ENCODE measurements at places on chromosomes 1 and 21.

DNA sequence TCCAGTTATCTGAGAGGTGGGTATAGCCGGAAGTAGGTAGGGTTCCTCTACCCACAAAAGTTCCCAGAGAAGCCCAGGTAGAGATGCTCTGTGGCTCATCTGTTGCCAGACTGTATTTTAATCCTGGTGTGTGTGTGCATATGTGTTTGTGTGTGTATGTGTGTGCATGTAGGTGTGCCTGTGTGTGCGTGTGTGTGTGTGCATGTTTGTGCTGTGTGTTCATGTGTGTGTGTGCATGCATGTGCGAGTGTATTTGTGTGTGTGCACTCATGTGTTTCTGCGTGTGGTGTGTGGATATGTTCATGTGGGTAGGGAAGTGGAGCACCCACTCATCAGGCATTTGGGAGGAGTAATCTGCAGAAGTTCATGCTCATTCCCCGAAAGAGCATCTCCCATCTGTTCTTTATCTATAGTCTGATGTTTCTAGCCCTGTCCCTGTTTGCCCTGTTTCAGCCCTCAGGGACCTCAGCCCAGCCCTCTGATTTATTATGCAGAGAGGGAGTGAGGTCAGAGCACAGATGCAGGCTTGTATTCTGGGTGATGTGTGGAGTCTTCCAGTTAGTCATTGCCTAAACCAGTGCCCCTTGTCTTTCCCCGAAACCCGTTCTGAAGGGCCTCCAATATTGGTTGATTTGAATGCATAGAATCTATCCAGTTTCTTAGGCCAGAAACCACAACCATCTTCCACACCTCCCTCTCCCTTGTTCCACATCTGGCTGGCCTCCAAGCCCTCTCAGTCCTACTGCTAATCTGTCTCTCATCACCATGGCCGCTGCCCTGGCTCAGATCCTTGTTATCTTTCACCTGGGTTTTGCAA is 69.1 kb downstream of the DISC1 start:
- no peak for DNase-seq

GRCh38 chr21:38244885-38245869 is 11.6 kb upstream of the KCNJ15 start:
- peak; percentile 28 for DNase-seq

DNA sequence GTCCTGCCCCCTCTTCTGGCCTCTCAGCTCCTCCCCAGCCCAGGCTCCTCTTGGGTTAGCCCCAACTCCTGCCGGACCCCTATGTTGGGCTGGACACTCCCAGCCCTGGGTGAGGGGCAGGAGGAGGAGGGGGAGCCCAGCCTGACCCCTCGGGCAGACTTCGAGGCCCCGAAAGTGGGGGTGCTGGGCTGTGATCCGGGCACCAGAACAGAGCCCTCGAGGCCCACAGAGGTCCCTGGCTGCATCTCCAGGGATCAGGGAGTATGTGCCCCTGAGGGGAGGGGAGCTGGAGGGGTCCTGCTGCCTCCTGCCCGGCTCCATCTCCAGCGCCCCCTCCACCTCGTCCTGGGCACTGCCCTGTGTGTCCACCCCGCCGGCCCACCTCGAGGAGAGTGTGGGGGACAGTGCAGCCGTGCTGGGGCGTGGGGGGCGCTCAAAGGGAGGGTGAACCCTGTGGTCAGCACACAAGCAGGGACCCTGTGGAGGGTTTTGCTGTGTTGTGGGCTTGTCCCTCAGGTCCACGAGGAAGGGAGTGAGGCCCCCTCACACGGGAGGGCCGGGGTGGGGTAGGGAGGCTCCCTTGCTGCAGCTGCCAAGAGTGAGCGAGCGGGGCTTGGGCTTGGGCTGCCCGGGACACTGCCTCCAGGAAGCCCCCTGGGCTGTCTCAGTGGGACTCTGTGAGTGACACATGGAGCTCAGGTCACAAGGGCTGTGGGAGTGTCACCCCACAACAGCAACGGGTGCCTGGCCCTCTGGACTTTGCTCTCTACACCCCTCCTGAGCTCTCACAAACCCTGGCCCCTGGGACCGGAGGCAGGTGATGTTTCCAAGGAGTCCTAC is 54.4 kb downstream of the COL18A1 start:
- no peak for DNase-seq

DNA sequence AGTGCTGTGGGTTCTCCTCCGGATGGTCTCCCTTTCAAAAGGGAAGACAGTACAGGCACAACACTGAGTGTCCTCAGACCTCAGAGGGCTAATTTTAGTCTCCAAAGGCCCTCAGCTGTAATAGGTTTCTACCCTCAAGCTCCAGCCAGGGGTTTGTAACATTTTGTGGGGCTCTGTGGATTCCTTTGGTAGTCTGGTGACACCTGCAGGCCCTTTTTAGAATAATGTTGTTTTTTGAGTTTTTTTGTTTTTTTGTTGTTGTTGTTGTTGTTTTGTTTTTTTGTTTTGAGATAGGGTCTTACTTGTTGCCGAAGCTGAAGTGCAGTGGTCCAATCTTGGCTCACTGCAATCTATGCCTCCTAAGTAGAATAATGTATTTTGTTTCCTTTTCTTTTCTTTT is 15.0 kb upstream of the TMEM201 start:
- DNase-seq: no peak

DNA sequence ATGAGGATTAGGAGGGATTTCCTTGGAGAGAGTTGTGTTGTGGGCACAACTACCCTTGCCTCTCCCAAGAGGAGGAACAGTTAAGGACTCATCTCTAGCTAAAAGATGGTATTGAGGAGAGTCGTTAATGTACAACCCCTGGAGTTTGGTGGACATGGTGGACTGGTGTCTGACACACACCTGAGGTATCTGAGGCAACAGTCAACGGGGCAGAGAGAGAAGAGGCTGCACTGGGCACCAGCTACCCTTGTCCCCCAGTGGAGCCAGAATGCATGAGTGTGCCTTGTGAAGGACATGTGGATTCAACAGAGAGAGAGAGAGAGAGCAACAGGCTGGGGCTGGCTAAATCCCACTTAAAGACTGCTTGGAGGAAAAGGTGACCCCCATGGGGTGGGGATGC is 13.0 kb downstream of the RAB7B start:
- DNase-seq: no peak

DNA sequence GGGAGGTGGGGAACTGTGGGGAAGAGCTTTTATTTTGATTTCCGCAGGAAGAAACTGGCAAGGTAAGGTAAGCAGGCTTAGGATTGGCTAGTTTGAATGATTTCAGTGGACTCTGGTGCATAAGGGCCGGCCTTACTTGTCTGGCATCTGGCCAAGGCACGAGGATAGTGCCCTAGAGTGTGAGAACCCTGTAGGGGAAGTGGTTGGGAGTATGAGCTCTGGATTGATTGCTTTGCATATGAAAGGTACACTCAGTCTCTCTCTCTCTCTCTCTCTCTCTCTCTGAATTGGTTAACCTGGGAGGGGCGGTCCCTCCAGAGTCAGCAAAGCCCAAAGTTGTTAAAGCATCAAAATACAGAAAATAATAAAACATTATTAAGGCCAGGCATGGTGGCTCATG is 463.0 kb downstream of the SIPA1L2 start:
- DNase-seq: no peak

GRCh38 chr1:33382661-33383415 is 48.1 kb downstream of the PHC2 start:
- DNase-seq: no peak

- no peak for DNase-seq
These were observed 604.6 kb downstream of the LRRIQ3 start for GRCh38 chr1:73593364-73593763.

DNA sequence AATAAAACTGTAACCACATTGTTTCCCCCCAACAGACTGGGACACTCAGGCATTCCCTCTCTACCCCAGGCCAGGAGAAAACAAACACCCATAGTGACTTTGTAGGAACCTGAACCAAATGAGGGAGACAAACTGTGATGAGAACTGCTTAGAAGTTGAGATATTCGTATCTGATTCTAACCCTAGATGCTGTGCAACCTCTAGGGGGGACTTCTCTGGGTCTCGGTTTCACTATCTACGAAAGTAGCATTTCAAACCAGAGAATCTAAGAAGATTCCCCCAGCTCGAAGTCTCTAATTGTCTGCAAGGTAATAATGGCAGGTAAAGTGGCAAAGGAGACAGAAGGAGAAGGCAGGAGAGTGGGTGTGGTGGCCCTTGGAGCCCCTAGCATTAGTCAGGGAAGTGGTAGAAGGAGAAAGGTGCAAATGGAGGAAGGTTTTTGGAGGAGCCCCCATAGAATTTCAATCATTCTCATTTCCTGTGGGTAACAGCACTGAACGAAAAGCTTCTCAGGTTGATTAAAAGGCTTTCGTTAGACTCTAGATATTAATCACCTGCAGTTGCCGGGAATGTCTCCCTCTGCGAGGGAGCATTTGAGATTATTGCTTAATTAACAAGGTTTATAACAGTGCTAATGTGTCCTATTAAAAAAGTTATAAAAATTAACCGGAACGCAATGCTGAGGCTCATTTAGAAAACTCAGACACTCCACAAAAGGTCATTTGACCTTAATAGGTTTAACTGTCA is 46.4 kb downstream of the BEND5 start:
- DNase-seq: no peak

DNA sequence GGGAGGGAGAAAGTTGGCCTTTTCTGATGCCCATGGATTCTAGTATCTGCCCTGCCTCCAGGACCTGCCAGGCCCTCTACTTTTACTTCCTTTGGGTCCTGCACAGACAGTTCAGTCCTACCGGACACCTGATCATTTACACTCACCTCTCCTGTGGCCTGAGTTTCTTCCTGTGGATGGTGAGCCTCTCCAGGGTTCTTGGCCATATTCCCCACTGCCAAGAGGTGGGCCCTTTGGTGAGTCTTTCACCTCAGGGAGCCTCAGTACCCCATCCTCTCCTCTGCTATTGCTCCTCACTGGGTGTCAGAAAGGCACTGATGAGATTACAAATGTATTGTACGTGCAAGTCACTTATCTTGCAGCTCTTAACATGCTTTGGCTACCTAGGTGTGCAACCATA is 81.4 kb upstream of the ETV3 start:
- no peak for DNase-seq

DNA sequence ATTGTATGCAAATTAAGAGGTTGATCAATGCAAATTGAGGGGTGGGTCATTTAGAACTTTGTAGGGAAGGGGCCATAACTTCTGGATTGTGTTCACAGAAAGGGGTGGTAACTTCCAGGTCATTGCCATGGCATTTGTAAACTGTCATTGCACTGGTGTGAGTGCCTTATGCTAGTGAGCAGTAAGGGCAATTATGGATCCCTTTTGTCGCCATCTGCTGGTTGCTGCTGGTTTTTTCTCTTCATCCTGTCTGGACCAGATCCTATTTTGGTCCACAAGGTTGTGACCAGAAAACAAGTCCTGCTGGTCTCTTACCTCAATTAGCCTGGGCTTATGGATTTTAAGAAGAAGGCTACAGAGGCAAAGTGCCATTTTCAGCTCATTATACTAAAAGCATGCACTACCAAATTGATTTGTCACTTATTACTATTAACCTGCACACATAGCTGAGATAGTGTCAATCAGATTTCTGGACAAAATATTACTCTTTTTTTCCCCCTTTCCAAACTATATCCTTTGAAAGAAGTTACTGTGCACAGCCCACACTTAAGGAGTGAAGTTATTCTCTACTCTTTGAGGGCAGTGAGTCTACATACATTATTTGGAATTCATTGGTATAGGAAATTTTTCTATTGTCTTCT is 196.2 kb downstream of the ZC3H11B start:
- DNase-seq: no peak

- DNase-seq: no peak
These were observed 7.9 kb downstream of the KIF17 start for GRCh38 chr1:20709868-20710267.

GRCh38 chr1:50109647-50110075 is 941 bp downstream of the ELAVL4 start:
- DNase-seq: no peak

GRCh38 chr1:30005972-30006619 is 717.3 kb downstream of the MATN1 start:
- DNase-seq: no peak

DNA sequence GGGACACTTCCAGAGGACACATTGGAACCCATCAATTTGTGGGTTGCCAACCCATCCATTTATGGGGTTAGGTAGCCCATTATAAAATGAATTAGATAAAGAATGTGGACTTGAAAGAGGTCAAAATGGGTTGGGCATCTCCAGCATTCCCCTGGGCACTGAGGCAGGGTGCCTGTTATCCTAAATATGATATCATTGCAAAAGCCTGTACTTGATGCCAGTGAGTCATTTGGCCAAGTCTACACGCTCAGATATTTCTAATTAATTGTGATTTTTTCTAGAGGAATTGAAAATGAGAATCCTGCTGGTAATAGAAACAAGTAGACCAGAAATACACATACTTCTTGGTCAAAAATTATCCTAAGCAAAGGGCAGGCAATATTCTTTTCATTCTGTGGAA is 21.9 kb upstream of the NBL1 start:
- no peak for DNase-seq

- DNase-seq: no peak
These were observed 30.2 kb upstream of the PRSS38 start for GRCh38 chr1:227785094-227785804.

DNA sequence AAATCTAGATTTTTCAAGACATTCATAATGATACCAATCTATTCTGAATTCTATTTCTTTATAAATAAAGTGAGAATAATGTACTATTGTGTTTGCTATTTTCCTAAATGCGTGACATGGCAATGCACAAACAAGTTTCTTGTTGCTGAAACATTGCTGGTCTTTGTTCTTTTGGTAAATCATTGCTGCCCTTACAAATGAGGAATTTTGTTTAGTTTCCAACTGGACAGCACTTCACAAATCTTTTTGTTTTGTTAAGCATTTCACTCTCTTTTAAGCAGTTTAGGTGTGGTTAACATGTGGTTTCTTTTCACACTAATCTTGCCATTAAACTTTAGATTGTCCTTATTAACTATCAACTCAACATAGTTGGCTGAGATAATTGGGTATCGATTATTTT is 94.6 kb downstream of the LRRC7 start:
- DNase-seq: no peak

GRCh38 chr1:174262349-174263241 is 103.3 kb downstream of the RABGAP1L start:
- DNase-seq: no peak

GRCh38 chr1:247296599-247297180 is 35.0 kb downstream of the ZNF496 start:
- DNase-seq: no peak

- no peak for DNase-seq
These were observed 341.5 kb downstream of the KCNH1 start for GRCh38 chr1:210792250-210793102.

DNA sequence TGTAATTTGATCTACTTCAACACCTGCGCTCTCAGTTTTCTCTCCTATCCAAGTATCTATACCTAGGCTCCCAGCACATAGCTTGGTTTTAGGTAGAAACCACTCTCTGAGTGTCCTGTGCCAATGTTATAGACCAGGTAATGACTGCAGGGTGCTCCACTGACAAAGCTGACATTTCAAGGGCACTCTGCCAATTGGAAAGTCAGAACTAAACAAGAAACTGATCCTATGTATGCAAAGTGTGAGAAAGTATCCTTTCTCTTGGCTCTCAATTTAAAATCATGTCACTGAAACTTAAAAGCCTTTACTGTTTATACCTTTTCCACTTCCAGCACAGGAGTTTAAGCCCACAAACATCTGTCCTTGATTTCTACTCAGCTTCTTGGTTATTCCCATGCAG is 45.0 kb upstream of the AIM2 start:
- no peak for DNase-seq
